ENCODE measurements at places on chromosomes 2 and 18. TPM values are rescaled to one million over a fixed set of nuclear protein-coding genes. Genes with fewer than 3 reads are reported as not detected.
A peak's percentile ranks its signal among the peaks of the same experiment; 100 is the strongest.

- no peak for DNase-seq
Observed at GRCh38 chr2:99656994-99657393, 167.2 kb upstream of the REV1 start.

DNA sequence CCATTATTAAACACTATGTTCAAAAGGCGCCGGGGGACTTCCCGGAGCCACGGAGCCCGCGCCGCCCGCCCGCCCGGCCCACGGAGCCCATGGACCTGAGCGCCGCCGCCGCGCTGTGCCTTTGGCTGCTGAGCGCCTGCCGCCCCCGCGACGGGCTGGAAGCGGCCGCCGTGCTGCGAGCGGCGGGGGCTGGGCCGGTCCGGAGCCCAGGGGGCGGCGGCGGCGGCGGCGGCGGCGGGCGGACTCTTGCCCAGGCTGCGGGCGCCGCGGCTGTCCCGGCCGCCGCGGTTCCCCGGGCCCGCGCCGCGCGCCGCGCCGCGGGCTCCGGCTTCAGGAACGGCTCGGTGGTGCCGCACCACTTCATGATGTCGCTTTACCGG is 197 bp downstream of the GDF7 start:
- no peak for DNase-seq

DNA sequence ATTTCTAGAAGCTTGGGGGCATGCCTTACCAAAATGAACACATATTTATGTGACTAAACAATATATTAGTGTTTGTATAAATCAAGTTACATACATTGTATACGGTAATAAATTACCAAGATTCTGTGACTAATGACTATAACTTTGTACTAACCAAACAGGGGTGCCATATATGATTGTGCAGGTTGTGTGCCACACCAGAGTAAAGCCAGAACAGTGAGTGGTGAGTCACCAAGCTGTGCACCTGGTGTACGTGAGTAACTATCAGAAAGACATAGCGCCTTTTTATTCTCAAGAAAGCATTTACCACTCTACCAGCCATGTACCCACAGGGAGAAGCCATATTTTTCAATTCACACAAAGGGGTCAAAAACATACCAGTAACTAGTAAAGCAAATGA is 453.2 kb upstream of the PIK3C3 start:
- no peak for DNase-seq

DNA sequence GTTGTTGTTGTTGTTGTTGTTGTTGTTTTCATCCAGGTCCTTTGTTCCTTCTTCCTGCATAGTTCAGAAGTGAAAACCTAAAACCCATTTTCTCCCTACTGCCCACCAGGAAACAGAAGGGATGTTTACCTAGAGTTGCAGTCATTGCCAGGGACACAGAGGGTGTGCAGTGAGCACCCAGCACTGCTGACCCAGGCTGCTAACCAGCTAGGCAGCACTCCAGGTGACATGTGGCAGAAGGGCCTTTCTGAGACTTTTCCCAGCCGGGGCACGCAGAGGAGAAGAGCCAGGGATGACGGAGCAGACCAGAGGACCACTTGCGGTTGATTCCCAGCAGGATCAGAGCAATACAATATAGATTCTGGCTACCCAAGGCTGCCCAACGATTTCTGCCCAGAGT is 286.3 kb downstream of the BCL11A start:
- DNase-seq, result no peak

ITGB6 gene
- 47.9 TPM for polyA plus RNA-seq

MRPL19 gene
- polyA plus RNA-seq, result 34.8 TPM

FN1 gene
- polyA plus RNA-seq, result 410 TPM

- DNase-seq, result peak; percentile 59
Observed at GRCh38 chr18:9147440-9148202, 11.0 kb downstream of the ANKRD12 start.

DNA sequence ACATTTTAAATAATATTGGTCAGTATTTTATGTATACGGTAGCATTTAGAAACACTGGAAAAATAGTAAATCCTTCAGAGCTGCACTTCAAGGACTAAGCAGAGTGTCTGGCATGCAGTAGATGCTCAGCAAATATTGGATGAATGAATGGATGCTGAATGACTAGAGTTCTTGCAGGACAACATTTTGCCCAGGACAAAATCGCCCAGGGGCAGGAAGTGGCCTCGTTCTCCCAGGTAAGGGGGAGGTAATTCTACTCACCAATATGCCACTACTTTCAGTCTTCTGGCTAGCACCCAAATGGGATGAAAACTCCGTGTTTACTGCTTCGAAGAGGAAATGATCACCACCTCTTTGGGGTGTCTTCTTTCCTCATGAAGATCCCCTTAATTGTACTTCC is 4.0 kb upstream of the DGUOK start:
- DNase-seq, result no peak

KCNJ13 gene
- polyA plus RNA-seq, result 0.33 TPM

- no peak for DNase-seq
Observed at GRCh38 chr18:70709144-70709543, 420.3 kb downstream of the SOCS6 start.

DNA sequence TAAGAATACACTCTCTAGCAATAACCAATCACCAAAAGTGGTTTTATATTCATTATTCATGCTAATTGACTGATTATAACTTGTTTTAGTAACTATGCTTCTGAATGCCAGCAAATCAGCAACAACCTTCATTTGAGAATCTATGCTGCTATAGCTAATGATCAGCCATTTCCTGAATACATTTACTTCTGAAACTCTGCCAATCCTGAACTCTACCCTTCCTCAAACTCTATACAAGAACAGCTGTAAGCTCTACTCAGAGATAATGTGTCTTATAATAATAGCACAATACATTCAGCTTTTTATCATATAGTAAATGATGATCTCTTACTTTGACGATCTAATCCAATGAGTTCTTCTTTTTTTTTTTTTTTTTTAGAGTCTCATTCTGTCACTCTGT is 85.7 kb upstream of the EPAS1 start:
- no peak for DNase-seq

DNA sequence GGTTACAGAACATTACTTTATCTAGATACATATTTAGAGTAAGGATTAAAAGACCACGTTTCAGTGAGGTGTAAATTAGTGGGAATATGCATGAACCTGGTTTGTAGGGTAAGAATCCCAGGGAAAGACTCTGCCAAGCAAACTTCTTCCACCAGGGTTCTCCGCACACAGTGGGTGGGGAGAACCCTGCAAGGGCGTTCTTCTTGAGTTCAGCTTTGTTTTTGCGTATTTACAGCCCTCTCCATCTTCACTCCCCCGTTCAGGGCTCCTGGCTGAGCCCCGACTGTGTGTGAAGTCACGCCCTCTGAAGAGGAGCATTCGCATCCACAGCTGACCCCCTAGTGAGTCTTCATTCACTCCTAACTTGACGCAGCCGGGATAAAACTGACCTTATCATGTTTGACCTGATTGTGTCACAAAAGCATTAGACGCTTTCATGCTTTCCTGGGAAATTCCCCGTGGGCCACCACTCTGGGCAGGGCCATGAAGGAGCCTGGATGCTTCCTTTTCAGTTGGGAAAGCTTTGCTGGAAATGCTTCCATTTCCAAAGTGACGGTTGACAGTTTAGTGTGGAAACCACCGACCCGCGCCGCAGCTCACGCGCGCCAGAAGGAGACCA is 1.0 kb downstream of the ALKAL2 start:
- no peak for DNase-seq

ARHGAP28 gene
- polyA plus RNA-seq, result 22.5 TPM

Measured in forelimb muscle (tissue), 1 donor.